Mesothelial cell of epicardium (in vitro differentiated cells): ENCODE measurements at places on chromosomes 13 and 19. TPM values are rescaled to one million over a fixed set of nuclear protein-coding genes. Genes with fewer than 3 reads are reported as not detected.

NOP53 gene
- total RNA-seq = 290 to 313 TPM (median 310 TPM) in 3 replicates

S1PR5 gene
- 2.2 to 2.4 TPM (median 2.4 TPM) in 3 replicates for total RNA-seq

DNA sequence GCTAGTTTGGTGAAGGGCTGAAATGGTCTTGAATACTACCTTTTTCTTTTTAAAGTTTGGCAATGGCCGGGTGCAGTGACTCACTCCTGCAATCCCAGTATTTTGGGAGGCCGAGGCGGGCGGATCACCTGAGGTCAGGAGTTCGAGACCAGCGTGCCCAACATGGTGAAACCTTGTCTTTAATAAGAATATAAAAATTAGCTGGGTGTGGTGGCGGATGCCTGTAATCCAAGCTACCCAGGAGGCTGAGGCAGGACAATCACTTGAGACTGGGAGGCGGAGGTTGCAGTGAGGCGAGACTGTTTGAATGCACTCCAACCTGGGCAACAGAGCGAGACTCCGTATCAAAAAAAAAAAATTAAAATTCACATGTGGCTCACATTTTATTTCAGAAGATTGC lies 880 bp upstream of the ZNF723 start:
- no peak for DNase-seq

DNA sequence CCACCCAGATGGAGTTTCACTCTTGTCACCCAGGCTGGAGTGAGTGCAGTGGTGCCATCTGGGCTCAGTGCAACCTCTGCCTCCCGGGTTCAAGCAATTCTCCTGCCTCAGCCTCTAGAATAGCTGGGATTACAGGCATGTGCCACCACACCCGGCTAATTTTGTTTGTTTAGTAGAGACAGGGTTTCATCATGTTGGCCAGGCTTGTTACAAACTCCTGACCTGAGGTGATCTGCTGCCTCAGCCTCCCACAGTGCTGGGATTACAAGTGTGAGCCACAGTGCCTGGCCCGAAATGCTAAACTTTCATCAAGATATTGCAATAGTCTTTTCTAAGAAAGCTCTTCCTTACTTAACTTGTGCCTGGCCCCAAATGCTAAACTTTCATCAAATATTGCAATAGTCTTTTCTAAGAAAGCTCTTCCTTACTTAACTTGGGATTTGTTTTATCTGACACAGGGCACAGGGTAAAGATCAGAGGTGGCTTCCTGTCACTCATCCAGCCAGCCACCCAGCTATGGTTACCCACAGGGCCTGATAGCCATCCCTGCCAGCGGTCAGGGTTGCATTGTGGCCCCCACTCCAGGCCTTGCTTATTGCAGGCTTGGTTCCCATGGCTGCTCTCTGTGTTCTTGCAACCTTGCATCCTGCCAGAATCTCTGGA lies 352.3 kb upstream of the TMTC4 start:
- no peak for DNase-seq

DNA sequence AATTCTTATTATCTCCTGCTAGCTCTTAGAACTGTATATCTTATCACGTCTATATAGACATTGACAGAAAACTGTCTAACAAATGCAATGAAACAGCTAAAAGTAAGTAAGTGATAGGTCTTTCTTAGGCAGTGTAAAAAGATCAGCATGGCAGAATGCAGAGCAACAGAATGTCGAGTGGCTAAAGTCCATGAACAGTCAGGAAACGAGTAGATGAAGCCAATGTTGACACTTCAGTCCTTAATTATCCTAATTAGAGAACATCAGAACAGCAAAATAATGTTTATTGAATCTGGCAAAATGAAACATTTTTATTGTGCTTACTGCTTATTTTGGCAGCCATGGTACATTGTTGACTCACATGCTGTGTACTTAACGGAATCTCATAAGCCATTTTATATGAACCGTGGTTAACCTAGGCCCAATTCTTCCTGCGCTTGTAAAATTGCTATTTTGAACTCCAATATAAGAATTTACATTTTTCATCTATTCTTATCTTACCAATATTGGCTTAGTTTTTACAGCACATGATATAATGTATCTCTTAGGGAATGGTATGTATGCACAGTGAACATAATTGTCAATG lies 748.1 kb downstream of the DACH1 start:
- DNase-seq = no peak

GRCh38 chr19:49666120-49666444 lies 349 bp downstream of the BCL2L12 start:
- DNase-seq = no peak

GRCh38 chr19:38662537-38663155 lies 15.2 kb downstream of the ACTN4 start:
- DNase-seq = no peak

- no peak for DNase-seq
Measured at GRCh38 chr13:27038323-27038722, 133.3 kb downstream of the USP12 start.
